Left ventricle myocardium inferior (tissue), 1 donor: ENCODE measurements at places on chromosomes 6 and 20. TPM values are rescaled to one million over a fixed set of nuclear protein-coding genes. Genes with fewer than 3 reads are reported as not detected.

Gene BAG2
- total RNA-seq = 11.2 TPM

Gene RIN2
- 48.8 TPM for total RNA-seq

Gene PAK1IP1
- total RNA-seq = 11.2 TPM

Gene SNX21
- total RNA-seq = 24.7 TPM

Gene SRMS
- not detected for total RNA-seq

Gene PRICKLE4
- 0.88 TPM for total RNA-seq

Gene MUCL3
- total RNA-seq = not detected

Gene MAP3K5
- total RNA-seq = 44.1 TPM

Gene RRBP1
- 31.3 TPM for total RNA-seq

Gene SRSF12
- not detected for total RNA-seq

Gene PCSK2
- total RNA-seq = 0.74 TPM

Gene RRAGD
- total RNA-seq = 123 TPM
